ENCODE measurements at places on chromosomes 12 and 14.
A peak's percentile ranks its signal among the peaks of the same experiment; 100 is the strongest.

DNA sequence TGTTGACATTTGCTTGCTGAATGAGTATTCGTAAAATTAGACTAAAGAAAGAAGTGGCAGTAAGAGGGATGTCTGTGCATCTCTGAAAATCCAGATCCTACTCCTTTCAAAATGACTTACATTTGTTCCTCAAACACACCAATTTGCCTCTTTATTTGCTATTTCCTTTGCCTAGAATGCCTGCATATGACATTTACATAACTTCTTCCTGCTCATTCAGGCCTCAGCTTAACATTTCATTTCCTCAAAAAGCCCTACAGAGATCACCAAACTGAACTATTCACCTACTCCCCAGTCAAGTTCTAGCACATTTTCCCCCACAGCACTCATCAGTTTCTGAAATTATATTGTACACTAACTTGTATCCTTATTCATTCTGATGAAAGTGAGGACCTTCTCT, 907.2 kb downstream of the LRFN5 start:
- DNase-seq = no peak

DNA sequence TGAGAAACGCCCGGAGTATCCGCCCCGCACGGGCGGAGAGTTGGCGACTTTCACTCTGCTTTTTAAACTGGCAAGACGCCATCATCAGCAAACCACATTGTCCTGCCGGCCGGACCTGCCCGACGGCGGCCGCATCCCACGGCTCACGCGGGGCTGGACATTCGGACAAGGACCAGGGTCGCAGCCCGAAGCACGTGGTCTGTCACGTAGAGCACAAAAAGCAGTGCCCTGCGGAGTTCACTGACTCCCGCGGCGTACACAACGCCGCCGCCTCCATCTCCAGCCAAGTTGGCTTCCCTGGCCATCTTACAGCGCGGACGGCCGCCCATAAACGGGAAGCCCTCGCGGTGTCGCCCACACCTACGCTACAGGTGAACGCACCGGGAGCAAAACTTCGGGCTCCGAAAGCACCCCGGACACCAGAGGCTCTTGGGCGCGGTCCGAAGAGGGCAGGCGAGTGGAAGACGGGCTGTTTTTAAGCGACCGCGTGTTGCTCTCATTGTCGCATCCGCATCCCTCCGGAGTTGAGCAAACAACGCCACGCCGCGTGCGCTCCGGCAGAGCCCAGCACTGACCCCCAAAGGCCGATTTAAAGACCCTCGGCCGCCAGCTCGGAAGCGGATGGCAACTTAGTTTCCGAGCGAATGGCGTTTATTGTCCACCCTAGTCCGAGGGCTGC, 966 bp downstream of the SINHCAF start:
- peak; percentile 44 for DNase-seq

DNA sequence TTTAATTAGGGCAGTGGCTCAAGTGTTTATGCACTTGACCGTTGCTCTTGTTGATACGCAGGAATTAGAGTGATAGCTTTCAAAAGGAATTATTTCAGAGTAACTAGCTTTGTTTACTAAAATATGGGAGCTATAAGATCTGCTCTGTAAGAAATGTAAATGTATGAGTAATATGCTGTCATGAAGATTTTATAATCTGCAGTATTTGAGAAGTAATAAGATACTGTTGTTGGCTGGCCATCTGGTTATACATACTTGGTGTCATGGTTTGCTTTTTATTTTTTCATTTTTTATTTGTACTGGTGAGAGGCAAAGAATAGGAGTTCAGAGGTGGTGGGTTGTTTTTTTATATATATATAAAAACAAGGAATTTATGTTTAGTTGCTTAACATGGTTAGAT, 58.5 kb downstream of the PLXNC1 start:
- DNase-seq = no peak

GRCh38 chr14:102262929-102263462, 42.0 kb downstream of the MOK start:
- no peak for DNase-seq

DNA sequence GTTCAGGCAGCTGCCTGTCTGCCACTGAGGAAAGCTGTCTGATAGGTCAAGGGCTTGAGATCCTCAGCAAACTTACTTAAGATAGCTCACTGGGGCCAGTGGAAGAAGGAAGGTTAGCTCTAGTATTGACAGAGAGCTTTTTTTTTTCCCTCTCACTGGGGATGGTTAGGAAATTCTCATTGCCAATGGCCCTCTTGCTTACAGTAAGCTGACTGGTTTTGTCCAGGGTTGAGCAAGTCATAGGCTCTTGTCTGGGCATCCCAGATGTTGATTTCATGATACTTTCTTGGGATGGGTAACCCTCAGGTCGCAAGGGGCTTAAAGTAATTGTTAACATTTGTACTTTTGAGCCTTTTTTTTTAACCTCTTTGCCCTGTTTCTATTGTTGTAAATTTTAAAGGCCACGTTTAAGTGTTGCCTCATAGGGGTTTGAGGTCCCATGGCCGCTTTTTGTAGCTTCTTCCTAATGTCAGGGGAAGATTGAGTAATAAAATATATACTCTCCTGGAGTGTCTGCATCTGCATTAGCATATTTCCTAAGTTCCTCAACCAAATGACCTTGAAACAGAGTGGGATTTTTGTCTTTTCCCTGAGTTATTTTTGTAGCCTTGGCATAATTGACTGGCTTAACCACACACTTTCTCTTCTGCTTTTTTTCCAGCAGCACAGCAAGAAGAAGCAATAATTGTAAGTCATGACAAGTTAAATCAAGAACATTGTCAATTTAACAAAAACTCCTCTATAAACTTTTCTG, 716.0 kb downstream of the LRFN5 start:
- DNase-seq = no peak

DNA sequence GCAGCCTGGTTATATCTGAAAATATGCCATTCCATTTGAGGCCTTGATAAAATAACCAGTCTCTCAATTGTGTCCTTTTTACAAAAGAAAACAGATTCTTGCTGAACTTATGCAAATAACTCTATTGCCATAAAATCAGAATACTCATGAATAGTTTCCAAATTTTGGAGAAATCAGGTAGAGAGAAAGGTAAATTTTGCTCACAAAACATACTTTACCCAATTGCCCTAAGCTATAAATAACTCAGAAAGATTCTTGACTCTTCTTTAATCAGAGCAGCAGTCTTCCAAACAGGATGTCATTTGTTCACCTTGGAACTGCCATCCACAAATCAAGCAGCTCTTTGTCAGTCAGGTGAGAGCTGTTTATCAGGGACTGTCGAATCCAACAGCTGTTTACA, 12.6 kb downstream of the ZNF26 start:
- DNase-seq = no peak

DNA sequence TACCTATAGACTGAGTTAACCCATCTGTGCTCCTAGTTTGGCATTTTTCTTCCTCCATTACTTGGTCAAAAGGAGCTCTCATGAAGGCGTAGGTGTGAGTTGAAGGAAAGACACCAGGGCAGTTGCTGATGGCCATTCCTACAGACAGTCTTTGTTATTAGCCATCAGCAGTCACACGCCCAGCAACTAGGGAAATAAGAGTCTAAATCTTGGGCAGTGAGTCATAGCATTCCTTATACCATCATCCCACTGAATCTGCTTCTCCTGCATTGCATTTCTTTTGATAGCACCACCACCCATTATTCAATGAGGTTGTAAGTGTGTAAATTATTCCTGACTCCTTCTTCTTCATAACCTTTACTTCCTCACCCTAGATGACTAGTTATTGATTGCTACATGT, 150.9 kb upstream of the IGF1 start:
- no peak for DNase-seq

DNA sequence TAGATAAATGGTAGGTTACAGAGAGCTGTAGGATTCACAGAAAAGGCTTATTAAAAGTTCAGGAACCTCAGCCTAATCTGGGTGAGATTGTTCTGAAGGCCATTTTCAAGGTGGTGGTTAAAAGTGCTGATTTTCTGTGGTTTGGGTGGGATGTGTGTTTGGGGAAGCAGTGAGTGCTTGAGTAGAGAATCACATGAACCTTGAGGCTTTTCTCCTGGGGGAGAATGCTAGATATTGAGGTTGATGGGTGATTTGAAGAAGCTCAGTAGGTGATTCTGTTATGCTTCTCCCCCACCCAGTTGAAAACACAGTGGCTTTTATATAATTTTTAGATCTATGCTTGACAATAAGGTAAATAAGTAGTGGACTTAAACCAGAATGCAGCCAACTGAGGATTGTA, 420.9 kb downstream of the PCNX1 start:
- DNase-seq = no peak

DNA sequence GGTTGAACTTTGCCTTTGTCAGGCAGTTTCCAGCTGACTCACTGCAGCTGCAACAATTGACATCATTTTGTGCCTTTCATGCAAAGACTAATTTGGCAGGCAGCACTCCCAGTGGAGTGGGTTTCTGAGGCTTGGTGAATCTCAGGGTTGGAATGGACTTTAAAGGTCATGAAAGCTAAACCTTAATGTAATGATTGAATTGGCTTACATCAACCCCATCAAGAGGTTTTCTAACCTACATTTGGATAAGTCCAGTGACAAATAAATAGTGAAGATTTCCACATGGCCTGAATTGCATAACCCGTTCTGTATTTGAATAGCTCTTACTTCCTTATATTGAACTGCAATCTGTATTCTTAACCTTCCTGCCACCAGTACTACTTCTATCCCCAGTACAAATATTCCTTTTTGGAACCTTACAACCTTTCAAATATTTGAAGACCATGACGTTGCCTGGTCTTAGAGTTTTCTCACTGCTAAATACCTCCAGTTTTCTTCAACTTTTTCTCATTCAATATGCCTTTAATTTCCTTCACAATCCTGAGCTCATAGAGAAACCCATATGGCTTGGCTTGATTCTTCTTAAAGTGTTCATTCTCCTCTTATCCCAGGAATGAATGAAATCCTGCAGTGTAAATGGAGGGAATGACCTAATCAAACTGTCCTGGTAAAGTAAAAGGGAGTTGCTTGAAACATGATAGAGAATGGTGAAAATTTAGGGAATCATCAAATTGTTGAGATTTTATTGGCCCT, 168.1 kb upstream of the NOVA1 start:
- DNase-seq = no peak

GRCh38 chr12:94020335-94020734, 128.0 kb upstream of the PLXNC1 start:
- DNase-seq = no peak

DNA sequence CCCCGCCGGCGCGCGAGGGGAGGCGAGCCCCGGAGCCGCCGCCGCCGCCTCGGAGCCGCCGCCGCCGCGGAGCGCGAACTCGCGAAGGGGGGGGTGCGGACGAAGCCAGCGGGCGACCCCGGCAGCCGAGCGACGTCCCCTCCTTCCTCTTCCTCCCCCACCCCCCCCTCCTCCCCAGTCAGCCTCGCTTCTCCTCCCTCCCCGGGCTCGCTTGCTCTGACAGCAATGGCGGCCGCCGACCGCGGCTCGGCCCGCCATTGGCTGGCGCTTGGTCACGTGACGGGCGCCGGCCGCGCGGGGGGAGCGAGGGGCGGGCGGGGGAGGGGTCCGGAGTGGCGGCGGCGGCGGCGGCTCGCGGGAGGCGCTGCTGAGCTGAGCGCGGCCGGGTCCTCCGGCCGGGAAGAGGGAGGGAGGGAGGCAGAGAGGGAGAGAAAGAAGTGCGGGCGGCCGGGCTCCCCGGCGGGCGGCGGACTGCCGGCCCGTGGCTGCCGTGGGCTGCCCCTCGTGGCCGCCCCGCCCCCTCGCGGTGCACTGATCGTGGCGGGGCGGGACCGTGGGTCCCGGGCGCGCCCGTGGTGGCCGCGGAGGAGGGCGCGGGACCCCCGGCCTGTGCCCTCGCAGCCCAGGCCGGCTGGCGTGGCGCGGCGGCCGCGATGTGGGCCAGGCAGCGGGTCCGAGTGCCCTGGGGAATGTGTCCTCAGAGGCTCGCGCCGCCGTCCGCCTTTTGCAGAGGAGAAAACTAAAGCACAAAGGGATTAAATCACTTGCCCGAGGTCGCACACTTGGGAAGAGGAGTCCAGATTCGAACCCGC, at the start of gene MED13L:
TSS of gene MED13L (minus strand) at position 227 of the 812 bp plus-strand sequence. CDS start 562 bp downstream, outside the sequence.
- DNase-seq = peak; percentile 94

GRCh38 chr12:122028165-122028904, 6.7 kb downstream of the BCL7A start:
- DNase-seq = no peak

DNA sequence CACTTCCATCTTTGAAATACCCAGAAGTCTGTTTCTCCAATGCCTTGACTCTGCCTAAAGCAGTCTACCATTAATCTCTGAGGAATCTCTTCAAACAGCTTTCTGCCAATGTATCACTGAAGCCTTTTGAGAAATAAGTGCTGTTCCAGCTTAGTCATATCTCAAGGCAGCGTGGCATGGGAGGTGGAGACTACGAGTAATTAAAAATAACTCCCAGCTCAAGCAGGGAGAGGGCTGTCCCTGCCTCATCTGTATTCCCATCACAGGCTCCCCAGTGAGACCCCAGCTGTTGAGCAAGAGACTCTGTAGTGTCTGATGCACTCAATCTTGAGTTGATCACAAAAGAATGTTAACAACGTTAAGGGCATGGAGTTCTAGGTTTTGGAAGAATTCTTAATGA, 700.6 kb downstream of the DIO2 start:
- DNase-seq = no peak

- no peak for DNase-seq
Measured at GRCh38 chr12:116885491-116885890, 4.2 kb upstream of the HRK start.

GRCh38 chr14:69674546-69675244, 63.3 kb downstream of the SUSD6 start:
- no peak for DNase-seq

GRCh38 chr14:31935391-31935790, 141.7 kb upstream of the ARHGAP5 start:
- no peak for DNase-seq

- no peak for DNase-seq
Measured at GRCh38 chr12:1421091-1421846, 173.1 kb downstream of the FBXL14 start.

DNA sequence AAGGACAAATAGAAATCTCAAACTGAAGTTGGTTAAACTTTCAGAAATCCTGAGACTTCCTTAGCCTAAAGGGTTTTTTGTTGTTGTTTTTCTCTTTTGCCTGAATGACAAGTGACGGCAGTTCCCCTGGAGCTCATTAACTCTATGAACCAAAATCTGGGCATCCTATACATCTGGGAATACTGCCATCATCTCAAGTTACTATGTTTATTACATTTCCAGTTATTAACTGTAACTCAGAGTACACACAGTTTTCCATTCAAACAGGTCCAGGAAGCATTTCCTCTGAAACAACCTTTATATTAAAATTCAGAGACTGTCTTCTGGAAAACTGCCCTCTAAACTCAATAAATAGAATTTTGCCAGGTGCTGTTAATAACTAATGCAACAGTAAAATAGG, 55.6 kb upstream of the CDKL1 start:
- DNase-seq = no peak

DNA sequence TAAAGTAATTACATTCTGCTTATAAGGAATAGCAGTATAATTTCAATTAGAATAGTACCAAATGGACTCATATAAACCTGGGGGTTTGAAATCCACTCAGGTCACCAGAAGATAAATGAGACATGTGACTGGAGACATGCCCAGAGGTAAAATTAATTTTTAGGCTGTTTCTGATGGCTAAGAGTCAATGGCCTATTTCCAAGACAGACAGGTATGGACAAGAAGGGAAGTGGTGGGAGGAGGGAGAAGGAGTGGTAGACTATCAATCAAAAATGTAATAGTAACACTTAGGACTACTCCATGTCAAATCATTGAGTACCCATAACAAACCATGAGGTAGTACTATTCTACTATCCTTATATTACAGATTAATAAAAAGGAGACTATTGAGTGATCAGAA, 544.0 kb downstream of the GALC start:
- no peak for DNase-seq

GRCh38 chr14:75206190-75206589, 29.8 kb upstream of the TMED10 start:
- no peak for DNase-seq

- DNase-seq = no peak
Measured at GRCh38 chr12:85058339-85058738, 22.2 kb downstream of the LRRIQ1 start.
